ENCODE measurements at places on chromosomes 7 and 10.
A peak's percentile ranks its signal among the peaks of the same experiment; 100 is the strongest.

DNA sequence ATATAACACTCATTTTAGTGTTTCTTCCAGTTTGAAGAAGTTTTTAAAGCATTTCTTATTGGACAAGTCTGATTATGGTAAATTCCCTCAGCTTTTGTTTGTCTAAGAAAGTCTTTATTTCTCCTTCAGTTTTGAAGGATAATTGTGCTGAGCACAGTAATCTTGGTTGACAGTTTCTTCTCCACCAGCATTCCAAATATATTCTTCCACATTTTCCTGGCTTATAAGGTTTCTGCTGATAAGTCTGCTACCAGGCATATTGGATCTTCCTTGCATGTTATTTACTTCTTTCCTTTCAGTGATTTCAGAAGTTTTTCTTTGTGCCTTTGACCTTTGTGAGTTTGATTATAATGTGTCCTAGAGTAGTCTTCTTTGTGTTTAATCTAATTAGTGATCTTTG is 210.7 kb downstream of the ADK start:
- no peak for DNase-seq

- peak; percentile 70 for DNase-seq
Measured at GRCh38 chr7:117435475-117436043, 8.3 kb upstream of the ASZ1 start.

GRCh38 chr10:30155401-30155800 is 96.0 kb upstream of the JCAD start:
- peak; percentile 69 for DNase-seq

DNA sequence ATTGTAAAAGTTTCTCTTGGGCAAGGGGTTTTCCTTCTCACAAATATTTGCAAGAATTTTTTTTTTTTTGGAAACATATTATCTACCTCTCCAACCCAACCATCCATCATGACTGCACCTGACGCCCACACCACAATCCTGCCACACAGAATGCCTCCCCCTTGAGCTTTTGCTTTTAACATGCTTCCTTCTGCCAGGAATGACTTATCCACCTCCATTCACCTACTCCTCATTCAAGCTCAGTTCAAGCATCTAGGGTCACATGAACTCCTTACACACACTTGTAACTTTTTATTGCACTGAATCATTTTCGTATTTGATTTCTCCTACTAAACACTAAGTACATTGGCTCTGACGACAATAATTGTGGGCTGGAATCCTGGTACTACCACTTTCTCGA is 660.1 kb upstream of the AUTS2 start:
- DNase-seq = no peak

DNA sequence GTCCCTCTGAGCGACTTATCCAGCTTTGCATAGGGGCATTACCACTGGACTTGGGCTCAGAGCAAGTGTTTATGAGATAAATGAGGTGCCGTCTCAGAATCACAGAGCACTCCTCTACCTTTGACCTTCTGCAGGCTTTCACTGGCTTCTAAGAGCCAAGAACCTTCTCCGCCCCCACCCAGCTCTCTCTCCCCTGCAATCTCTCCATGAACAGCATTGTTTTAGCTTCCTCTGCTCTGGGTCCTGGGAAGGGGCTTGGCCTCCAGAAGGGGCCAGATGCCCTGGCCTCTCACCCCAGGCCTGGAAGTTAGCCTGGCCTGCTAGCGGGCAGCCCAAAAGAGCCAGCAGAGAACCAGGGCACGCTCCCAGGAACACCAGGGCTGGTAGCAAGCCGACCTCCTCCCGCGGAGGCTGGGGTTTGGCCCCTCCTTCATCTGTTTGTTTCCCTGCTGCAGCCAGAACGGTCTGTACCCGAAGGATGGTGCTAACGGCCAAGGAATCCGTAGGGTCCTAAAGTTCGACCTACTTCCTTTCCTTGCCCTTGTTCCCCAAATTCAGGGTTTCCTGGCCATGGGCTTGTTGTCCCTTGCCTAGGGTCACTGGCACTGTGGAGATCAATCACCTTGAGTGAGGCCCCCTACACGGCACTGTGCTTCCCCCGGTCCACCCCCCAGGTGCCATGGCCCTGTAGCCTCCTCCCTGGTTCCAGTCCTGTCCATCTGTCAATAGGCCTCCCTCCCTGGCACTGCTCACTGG is 18.7 kb upstream of the DDIT4 start:
- peak; percentile 70 for DNase-seq

GRCh38 chr7:149716007-149716931 is 57.1 kb downstream of the ZNF467 start:
- no peak for DNase-seq

GRCh38 chr7:6461946-6462550 is 14.3 kb upstream of the DAGLB start:
- DNase-seq = no peak

DNA sequence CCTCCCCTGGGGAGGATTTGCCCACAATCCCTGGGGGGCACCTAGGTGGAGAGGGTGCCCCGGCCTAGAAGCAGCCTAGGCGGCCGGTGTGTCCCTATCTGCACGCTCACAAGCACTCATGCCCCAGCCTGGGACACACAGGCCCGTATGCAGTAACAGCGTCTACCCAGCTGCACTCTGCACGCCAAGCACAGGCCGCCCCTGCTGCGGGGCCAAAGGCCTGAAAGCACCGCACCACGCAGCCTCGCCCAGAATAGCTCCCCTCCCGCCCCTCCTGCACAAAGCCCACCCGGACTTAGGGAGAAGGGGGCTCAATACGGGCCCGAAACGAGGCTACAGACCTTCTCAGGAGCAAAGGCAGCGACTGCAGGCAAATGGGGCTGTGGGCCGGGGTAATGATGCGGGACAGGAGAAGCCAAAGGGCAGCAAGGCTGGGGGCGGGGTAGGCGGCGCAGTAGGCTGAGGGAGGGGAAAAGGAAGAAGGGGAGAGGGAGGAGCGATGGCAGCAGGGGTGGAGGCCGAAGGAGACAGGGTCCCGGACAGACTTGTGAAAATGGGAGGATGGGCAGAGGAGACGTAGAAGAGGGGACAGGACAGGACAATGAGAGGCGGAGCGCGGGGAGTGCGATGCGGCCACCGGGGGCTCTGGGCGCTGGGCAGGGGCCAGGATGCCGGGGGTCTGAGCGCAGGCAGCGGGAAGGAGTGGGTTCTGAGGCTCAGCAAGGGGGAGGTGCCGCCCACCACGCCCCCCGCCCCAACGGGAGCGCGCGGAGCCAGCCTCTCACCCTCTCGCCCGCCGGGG is 544 bp downstream of the GPRIN2 start:
- DNase-seq = no peak

- no peak for DNase-seq
Measured at GRCh38 chr7:13231216-13231615, 543.8 kb downstream of the ARL4A start.

- DNase-seq = peak; percentile 31
Measured at GRCh38 chr10:71984809-71985388, 20.7 kb downstream of the CHST3 start.

- DNase-seq = no peak
Measured at GRCh38 chr10:34808801-34809745, 6.0 kb downstream of the PARD3 start.

DNA sequence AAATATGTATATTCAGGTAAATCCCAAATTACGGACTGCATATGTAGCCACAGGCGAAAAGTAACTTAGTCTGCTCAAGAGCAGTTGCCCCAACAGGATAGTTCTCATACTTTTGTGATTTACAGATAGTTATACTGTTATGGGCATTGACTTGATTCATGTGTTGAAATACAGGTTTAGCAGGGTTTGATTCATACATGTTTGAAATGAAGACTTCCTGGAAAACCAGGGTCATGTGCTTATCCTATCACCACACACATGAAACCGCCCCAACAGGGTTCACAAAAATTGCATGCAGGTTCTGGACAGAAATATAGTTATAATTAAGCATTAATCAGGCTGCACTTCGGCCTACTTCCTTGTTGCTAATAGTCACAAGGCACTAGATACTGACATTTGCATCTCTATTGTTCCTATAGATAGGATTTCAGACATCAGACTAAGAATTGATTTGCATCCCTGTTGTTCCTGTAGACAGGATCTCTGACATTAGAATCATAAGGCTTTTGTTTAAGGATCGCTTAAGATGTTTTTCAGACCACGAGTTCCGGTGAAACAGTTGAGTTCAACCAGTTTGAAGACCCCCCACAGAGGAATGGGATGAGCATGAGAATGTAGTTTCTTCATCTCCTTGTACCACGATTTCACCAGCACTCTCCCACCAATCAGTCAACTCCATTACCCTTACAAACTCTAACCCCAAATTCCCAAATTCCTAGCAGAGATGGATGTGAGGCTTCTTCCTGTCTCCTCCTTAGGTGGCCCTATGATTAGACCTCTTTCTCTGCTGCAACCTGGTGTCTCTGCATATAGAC is 2.0 kb upstream of the ZNF398 start:
- DNase-seq = no peak

DNA sequence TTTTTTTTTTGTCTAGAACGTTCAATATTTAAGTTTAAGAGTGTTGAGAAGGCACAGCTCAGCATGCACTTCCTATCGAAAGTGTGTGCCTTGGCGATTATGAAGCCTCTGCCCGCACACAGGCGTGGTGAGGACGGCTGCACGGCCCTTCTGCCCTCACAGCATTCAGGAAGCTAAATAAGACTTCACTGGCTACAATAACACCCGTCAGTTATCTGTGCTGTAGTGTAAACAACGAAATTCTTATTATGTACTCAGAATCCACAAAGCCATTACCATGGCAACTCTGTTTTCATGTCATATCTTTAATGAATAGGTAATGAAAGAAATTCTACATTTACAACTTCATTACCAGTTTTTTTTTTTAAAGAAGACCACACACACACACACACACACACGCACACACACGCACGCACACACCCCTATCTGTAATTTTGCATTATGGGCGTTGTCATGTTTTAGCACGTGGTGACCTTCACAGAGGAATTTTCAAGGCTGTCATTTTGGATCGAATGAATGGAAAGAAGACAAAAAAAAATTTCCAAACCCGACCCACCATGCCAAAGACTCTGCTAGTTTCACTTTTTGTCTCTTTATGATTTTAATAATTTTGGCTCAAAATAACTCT is 254.8 kb upstream of the CTBP2 start:
- DNase-seq = no peak

DNA sequence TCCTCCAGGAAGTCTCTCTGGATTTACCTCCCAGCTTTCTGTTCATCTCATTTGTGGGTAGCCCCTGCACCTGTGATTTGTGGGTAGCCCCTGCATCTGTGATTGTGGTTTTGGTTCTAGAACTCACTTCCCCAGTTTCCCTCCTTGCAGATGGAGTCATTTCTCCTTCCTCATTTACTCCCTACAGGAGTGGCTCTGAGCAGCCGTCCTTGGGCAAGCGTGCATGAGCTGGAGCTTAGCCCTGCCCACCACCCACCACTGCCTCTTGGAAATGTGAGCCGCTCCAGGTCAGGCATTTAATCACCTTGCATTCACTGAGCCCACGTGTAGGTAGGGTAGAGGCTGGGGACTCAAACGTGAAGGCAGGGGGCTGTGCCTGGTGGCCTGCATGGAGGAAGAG is 8.2 kb downstream of the COL26A1 start:
- peak; percentile 3 for DNase-seq

DNA sequence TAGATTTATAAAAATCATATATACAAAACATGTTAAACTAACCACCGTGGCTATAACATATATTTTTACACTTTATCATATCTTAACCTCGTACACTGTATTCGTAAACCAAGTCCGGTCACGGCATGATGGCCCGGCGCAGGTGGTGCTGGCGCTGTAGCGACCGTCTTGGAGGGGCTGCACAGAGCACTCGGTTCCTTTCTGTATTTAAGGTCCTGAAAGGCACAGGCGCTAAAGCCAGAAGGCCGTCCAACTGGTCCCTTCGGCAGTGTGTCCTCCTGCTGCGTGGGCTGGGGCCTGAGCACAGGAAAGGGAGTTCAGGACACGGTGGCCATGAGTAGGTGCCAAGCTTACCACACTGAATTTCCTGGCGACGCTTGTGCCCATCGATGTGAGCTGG is 33.8 kb downstream of the AMZ1 start:
- DNase-seq = no peak

GRCh38 chr10:10701084-10701611 is 316.5 kb upstream of the CELF2 start:
- no peak for DNase-seq

GRCh38 chr7:84877943-84878570 is 308.8 kb downstream of the SEMA3D start:
- DNase-seq = no peak

GRCh38 chr7:69625238-69625637 is 27.0 kb downstream of the AUTS2 start:
- DNase-seq = no peak

GRCh38 chr7:24619978-24620377 is 46.7 kb downstream of the PALS2 start:
- no peak for DNase-seq

GRCh38 chr10:79241990-79242619 is 105.2 kb upstream of the PPIF start:
- DNase-seq = peak; percentile 85

GRCh38 chr10:34434119-34434594 is 380.9 kb downstream of the PARD3 start:
- no peak for DNase-seq

- no peak for DNase-seq
Measured at GRCh38 chr7:2109251-2109872, 123.4 kb downstream of the MAD1L1 start.

DNA sequence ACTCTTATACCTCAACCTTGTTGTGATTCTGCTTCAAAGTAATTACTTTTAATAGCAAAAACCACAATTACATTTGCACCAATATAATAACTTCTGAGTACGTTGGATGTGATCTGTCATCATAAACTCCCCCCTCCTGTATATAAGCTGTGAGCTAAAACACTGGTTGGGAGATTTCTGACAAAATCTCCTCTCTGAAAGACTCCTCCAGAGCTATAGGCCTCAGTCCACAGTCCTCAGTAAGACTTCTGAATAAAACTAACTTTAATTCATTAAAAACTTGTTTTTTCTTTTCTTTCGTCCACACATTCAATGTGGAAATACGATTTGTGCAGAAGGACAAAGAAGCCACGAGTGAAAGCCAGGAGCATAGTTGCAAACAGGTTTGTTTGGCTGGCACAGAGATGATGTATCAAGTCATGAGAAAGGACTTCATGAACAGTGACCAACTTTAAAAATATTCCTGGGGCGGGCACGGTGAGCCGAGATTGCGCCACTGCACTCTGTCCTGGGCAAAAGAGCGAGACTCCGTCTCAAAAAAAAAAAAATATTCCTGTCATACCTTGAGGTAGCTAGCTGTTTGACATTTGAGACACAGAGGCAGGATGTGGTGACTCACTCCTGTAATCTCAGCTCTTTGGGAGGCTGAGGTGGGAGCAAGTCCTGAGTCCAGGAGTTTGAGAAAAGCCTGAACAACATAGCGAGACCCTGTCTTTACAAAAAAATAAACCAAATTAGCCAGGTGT is 91.1 kb upstream of the ARHGAP21 start:
- DNase-seq = no peak

GRCh38 chr10:106508950-106509349 is 655.6 kb downstream of the SORCS1 start:
- DNase-seq = no peak

DNA sequence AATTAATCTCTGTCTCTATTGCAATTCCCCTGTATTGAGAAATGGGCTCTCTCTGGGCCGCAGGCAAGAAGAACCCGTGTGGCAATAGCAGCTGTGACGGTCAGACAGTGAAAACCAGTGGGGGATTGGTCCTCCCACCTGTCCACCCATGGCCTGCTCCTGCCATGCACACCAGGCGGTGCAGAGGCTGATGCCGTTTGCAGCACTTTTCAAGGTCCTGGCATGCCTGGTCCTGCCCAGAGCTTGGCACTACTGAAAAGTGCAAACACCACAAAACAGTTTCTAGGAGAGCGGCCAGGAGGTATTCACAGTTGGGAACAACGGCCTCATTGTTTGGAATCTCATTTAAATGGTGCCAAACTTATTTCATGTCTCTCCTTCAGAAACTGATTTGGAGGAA is 41.5 kb downstream of the PSPH start:
- no peak for DNase-seq

Measured in GM12865 (cell line).